ENCODE measurements at places on chromosomes 2 and 18.

DNA sequence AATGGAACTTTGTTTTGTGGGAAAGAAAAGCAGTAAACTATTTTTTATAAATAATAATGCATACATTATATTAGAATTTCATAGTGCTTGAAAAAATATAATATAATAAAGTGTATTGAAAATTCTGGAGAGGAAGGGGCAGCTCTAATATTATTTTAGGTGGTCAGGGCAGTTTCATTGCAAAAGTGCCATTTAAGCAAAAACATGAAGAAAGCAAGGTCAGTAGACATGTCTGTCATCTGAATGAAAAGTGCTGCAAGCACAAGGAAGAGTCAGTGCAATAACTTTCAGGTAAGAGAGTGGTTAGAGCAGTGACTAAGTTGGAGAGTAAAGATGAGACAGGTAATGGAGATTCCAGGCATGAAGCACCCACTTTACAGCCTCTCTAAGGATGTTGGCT lies 435.6 kb upstream of the REG3G start:
- H3K36me3 ChIP-seq: no peaks in the 10 kb centered on the region
- no peak overlapping the region for H3K27ac ChIP-seq
- no peak for DNase-seq
- H3K4me3 ChIP-seq: no peak overlapping the region

DNA sequence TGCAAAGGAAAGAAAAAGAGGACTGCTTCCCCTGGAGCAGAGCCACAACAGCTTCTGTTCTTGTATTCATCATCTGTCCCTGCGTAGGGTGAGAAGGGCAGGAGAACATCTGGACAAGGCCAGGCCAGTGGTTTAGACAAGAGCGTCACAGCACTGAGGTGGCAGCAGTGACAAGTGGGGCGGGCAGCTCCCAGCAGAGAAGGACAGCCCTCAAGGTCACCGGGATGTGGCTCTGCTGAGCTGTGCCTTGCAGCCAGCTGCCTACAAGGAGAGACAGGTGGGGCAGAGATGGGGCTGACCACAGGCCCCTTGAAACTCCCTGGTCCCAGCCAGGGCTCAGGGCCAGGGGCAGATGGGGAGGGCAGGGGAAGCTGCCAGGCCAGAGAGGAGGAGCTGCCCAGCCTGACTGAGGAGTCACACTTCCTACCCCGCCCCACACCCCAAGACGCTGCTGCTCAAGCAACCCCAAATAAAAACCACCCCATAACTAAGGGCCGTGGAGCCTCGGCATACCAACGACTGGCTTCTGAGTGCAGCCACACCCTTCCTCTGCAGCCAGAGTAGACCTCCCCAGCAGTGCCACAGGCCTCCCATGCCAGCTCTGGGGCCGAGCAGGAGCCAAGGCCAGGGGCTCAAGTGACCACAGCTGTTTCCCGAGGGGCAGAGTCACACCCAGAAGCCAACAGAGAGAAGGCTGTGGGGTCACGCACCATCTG lies 5.4 kb downstream of the RAB11FIP5 start:
- no peak overlapping the region for H3K27ac ChIP-seq
- H3K4me3 ChIP-seq: no peak overlapping the region
- H3K36me3 ChIP-seq: no peaks in the 10 kb centered on the region
- H3K27me3 ChIP-seq: no peaks in the 10 kb centered on the region
- peaks cover 28% of the 10 kb centered on the region for H3K4me1 ChIP-seq

- H3K4me3 ChIP-seq: no peak overlapping the region
- H3K4me1 ChIP-seq: peaks cover 16% of the 10 kb centered on the region
- no peak overlapping the region for H3K27ac ChIP-seq
Measured at GRCh38 chr2:161824226-161824625, 200.0 kb downstream of the SLC4A10 start.

GRCh38 chr2:71711133-71711855 lies 257.9 kb downstream of the DYSF start:
- no peaks in the 10 kb centered on the region for H3K36me3 ChIP-seq
- H3K27me3 ChIP-seq: peaks cover 13% of the 10 kb centered on the region
- no peak for DNase-seq
